ENCODE measurements at places on chromosomes 2 and 18.

DNA sequence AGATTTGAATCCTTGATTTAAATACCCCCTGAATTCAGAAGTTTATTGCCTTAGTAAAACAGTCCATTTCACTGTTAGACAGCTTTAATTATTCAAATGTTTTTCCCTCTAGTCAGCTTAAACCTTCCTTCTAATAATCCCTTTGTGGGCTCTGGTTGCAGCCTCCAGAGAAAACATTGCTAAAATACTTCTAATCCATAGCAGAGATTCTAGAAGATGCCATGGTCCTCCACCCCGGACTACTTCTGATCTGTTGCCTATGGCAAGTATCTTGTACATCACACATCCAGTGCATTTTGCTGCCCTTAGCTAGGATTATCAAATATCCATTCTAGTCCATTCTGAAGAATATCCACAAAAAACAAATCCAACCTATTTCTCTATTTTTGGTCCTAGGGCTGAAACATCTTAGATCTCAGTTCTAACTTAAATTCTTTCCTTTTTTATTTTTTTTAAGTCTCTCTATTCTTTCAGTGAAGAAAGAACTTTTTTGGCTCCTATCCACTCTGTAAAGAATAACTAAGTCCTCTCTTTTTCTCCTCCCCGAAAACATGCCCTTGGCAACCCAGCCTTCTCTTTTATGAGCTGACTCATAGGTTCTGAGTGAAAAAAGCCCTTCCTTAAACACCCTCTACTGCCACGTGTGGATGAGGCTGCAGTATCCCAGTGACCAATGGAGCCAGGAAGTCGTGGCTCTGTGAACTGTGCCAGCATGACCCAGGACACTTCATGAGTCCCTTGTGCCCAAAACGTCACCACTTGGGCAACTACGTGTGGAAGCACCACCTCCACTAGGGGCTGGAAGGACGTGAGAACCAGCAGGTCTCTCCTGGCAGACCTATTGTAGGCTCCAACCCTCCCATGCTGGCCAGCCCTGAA is 349.8 kb downstream of the TNS1 start:
- DNase-seq, result no peak

- no peak for DNase-seq
These were observed 213.6 kb downstream of the GLI2 start for GRCh38 chr2:120949027-120949956.

DNA sequence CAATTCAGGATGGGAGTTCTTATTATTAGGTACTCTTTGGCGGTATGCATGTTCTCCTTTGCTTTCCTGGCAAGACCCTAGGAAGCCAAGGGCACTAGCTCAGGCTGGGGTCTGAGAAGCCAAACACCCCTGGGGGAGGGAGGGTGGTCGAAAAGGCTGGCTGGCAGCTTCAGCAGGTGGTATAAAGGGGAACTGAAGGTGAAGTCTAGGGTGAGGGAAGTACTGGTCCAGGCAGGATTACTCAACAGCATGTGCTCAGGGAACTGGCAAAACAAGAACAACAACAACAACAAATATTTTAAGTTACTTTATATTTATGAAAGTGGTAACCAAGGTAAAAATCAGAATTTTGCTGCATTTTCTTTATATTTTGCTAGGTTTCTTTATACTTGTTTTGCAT is 40.7 kb upstream of the PCBP1 start:
- peak; percentile 33 for DNase-seq

- no peak for DNase-seq
These were observed 105.9 kb downstream of the LYPD1 start for GRCh38 chr2:132564065-132564464.

DNA sequence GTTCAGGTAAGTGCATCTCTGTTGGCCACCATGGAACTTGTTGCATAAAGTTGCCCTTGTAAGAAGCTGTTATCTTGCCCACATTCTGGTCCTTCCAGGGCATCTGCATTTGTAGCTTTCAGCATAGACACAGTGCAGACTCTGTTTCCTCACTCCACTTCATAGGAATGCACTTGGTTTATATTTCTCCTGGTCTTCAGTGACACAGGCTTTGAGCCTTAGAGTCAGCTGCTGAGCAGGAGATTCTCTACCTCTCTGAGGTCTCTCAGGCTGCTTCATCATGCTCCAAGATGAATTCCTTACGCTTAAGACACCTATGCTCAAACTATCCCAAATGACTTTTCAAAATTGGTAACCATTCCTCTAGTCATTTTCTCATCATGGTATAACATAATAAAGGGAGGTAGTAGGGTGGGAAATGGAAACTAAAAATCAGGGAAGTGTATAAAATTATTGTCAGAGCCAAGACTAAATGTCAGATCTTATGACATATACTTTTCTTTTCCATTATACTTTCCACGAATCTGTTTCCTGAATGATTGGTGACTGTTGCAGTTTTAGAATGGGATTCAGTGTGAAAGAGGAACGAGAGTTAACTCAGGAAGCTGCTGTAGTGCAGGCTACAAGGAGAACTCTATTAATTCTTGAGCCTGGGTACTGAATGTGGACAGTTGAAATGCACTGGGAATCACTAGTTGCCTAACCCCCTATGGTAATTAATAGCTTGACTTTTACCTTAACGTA is 72.0 kb downstream of the GALNT1 start:
- no peak for DNase-seq

DNA sequence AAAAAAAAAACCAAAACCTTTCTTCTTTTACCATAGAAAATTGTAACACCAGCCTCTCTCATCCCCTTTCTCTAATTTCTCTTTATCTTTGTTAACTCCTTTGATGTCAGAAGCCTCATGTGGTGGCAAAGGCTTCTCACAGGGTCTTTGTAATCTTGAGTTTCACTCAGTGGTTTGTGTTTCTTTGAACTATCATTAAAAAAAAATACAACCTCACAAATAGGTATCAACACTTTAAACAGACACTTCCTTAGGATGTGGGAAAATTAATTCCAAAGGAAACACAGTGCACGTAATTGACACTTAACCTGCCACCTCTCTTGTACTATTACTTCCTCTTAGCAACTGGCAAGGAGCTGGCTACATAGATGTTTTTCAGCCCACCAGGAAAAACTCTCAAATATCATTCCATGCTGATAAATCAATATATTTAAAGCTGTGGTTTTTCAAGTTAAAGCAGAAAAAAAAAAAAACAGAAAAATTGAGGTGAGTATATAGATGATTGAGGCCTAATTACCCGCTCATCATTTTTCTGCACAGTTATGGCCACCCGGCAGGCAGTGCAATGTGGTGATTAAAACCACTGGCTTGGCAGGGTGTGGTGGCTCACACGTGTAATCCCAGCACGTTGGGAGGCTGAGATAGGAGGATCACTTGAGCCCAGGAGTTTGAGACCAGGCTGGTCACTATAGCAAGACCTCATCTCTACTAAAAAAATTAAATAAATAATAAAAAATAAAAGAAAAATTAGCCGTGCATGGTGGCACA is 193.5 kb downstream of the MYO3B start:
- DNase-seq, result no peak

DNA sequence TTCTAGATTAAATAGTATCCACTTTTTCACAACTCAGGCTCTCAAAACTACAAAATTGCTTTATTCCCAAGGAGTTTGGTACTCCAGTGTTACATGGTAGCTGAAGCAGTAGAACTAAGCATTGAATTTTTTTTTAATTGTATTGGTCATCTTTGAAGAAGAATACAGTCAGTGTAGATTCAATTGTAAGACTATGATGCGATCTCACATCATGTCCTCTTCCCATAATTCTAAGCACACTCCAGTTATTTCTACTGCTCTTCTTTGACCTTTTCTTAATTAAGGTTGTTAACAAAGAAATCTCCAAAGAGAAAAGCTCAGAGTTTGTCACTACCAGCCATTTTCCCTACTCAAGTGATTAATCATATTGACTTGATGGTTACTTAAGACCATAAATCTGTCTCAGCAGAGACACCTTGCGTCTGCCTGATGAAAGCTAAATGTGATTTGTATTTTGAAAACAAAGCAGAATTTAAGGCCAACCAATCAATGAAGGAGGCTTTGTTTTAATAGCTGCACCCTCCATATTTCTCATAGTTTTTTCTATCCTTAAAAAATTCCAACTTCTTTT is 130.2 kb downstream of the DTNA start:
- no peak for DNase-seq

GRCh38 chr2:176525086-176525485 is 255.8 kb downstream of the MTX2 start:
- DNase-seq, result no peak

GRCh38 chr18:79516441-79516931 is 120.8 kb downstream of the NFATC1 start:
- DNase-seq, result no peak

DNA sequence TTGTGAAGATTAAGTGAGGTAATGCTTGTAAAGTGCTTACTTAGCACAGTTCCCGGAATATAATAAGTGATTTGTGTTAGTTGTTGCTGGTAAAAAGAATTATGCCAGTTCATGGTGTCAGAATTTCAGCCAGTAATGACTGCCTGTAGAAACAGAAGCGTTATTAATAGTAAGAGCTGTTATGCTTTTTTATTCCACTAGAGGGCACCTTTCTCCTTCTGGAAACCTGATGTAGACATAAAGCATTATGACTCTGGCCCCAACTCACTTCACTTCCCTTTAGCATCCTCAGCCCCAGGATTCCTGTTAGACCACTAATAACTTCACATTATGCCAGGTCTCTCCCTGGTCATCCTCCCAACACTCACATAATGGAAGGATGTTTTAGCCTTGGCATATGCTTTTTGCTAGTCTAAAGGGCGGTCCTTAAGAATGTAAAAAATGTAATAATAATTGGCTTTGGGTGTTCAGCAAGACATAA is 34.9 kb downstream of the C18orf54 start:
- DNase-seq, result no peak

DNA sequence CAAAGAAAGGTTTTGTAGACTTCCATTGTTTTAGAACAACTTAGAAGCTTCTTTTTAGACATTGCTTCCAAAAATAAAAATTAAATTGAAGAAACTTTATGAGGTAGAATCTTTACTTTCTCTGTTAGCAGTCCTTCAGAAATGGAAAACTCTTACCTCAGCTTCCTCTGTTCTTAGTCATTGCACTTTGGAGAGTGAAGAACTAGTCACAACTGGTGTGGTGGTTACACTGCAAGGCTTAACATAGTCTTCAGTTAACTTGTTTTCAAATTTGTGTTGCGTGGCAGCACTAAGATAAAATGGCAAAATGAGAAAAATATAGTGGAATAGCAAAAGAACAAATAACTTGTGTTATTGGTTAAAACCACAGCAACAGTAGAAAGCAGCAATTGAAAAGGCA is 332.6 kb downstream of the KIAA1328 start:
- no peak for DNase-seq

DNA sequence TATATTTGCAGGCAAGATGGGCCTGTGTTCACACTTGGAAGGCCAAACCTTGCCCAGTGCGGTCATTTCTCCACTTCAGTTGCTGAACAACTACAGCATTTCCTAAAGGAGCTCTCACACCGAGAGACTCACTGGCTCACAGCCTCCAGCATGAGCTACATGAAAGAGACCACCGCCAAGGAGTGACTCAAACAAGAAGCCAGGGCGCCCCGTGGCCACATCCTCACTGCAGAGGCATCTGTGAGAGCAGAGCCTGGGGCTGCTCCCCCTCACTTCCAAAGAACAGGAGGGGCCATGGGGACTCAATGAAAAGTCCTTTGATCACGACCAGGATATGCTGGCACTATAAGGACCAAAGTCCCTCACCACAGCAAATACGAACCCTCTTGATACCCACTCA is 50.0 kb downstream of the TMEM163 start:
- DNase-seq, result peak; percentile 58

GRCh38 chr2:216539791-216540241 is 41.2 kb downstream of the RPL37A start:
- DNase-seq, result no peak

DNA sequence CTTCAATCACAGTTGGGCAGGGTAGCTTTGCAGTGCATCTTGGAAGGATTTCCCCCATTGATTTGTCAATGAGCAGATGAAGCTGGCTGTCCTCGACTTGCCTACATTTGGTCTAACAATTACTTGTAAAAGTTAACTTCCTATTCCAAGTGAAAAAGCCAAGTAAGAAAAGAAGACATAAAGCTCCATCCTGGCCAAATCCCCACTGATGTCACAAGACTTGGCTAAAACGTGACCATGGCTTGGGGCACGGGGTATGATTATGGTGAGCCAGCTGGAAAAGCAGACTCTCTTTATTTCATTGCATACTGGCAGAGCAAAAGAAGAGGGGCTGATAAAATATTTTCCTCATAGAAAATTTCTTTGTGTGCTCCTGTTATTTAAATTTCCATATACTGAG is 25.4 kb upstream of the PID1 start:
- DNase-seq, result no peak

- DNase-seq, result no peak
These were observed 1.6 kb upstream of the LRRFIP1 start for GRCh38 chr2:237625777-237626176.

- no peak for DNase-seq
These were observed 41.9 kb upstream of the ODC1 start for GRCh38 chr2:10489842-10490555.

DNA sequence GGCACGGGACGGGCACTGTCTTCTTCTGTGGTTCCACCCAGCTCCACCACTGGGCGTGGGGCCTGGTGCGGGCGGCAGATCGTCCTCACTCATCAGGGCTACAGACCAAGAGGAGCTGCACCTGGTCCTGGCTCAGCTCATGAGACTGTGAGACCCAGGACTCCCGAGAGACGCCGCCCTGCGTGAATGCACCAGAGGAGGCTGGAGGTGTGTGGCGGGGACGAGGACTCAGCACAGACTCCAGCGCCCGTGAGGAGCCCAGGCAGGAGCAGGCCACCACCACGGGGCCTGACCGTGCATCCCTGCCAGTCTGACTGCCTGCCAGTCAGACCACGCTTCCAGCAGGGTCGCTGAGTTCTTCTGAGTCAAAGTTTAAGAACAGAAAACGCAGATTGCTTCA is 112.5 kb upstream of the SALL3 start:
- no peak for DNase-seq

- DNase-seq, result no peak
These were observed 292.1 kb downstream of the PTGR3 start for GRCh38 chr18:74916773-74917393.

- DNase-seq, result peak; percentile 22
These were observed 84.4 kb downstream of the TGOLN2 start for GRCh38 chr2:85243101-85244072.

GRCh38 chr2:145258903-145259579 is 739.1 kb upstream of the ZEB2 start:
- no peak for DNase-seq

DNA sequence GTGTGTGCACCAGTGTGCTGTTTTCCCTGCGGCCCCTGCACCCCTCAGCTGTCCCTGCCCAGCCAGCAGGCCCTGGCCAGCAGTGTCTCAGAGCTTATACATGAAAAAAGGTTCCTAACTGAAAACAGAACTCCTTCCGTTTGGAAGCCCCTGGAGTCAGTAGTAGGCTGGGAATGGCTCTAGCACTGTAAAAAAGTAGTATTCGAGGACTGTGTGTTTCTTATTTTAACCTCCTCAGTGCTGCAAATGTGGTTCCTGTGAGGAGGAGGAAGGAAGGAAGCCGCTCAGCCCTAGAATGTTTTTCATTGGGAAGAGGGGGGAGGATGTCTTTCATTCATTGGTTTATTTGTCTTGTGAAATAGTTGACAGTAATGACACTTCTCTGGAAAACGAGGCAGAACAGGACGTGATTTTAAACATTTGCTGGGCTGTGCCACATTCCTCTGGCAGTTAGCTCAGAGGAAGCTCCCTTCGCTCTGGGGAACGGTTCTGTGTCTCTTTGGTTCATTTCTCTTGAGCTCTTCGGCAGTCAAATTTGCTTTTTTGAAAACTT is 103.5 kb downstream of the SPTBN1 start:
- no peak for DNase-seq

GRCh38 chr2:70396612-70397011 is 94.7 kb upstream of the FAM136A start:
- DNase-seq, result no peak

GRCh38 chr18:13438507-13439056 is 220.0 kb downstream of the LDLRAD4 start:
- DNase-seq, result no peak

- DNase-seq, result no peak
These were observed 226.6 kb downstream of the MEIS1 start for GRCh38 chr2:66661253-66662173.

Measured in CD4-positive, alpha-beta T cell treated with Interleukin-15 for 1 hour (primary cell).